CD8-positive, alpha-beta memory T cell (primary cell): ENCODE measurements at places on chromosomes 7 and 10.

DNA sequence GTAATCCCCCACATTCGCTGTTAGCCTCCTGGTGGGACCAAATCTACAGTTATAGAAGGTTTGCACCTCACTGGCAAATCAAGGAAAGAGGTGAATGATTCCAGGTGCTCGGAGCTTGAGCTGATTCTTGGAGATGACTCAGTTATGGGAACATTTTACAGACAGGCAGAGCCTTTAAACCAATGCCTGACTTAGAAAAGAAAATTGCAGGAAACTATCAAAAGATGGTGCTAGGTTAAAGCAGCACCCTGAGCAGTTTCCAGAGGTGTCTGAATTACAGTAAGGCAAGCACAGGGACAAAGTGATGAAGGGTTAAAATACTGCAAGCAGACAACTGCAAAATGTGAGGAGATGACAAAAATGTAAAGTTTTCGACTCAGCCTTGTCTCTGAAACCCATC, 2.9 kb downstream of the LRRTM3 start:
- no peak for DNase-seq

- no peak for DNase-seq
Observed at GRCh38 chr10:28872587-28873165, 195.4 kb downstream of the BAMBI start.

DNA sequence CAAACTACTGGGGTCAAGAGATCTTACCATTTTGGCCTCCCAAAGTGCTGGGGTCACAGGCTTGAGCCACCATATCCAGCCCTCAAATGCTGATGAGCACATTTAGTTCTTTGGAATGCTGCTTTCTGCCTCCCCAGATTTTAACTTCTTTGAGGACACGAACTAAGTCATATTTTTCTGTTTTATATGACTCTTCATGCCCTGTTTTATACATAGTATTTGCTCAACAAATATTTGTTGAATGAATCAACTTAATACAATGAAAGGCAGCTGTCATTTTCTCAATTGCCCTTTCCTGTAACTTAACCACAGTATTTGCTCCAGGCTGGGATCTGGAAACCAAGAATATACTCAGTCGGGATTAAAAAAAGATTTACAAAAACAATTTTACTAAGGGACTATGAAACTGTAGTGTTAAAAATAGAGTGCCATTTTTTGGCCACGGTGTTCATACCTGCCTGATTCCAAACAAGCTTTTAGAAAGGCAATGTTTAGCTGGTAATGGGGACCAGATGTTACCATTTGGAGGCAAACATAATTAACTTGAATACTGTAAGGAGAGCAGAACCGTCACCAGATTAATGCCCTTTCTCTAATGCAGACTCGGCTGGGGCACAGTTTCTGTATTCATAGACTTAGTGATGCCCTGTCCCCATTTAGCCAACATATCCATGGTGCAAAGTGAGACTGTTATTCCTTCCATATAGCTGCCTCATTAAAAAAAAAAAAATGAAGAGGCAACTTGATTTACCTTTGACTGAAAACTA, 117.6 kb downstream of the NRP1 start:
- no peak for DNase-seq

GRCh38 chr10:86288695-86289576, 77.7 kb downstream of the GRID1 start:
- no peak for DNase-seq
